Stomach (tissue), 19 donors: ENCODE measurements at places on chromosomes 11 and 22. TPM values are rescaled to one million over a fixed set of nuclear protein-coding genes. Genes with fewer than 3 reads are reported as not detected.

- H3K4me1 ChIP-seq: no peaks in the 10 kb centered on the region
- H3K27me3 ChIP-seq: no peaks in the 10 kb centered on the region
- H3K36me3 ChIP-seq: no peaks in the 10 kb centered on the region
- no peak for DNase-seq
- H3K27ac ChIP-seq: no peak overlapping the region
Observed at GRCh38 chr11:118082880-118083552, 3.7 kb downstream of the SMIM35 start.

DNA sequence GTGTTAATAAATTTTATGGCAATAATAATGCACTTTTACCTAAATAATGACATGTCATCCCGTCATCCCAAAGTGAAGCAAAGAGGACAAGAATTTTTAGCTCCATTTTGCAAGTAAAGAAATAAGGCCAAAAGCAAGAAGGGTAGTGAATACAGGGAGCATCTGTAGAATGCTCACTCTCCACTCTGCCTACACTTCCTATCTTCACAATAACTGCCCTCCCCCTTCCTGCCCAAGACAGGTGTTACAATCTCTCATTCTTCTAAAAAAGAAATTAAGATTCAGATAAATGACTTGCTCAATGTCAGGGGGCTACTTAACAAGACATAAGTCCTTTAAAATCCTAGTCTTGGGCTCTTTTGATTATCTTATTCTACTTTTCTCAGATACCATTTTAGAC is 8.9 kb downstream of the RDX start:
- peaks cover 9% of the 10 kb centered on the region for H3K4me1 ChIP-seq
- no peak overlapping the region for H3K27ac ChIP-seq
- DNase-seq: no peak
- no peaks in the 10 kb centered on the region for H3K36me3 ChIP-seq
- H3K27me3 ChIP-seq: no peaks in the 10 kb centered on the region

DNA sequence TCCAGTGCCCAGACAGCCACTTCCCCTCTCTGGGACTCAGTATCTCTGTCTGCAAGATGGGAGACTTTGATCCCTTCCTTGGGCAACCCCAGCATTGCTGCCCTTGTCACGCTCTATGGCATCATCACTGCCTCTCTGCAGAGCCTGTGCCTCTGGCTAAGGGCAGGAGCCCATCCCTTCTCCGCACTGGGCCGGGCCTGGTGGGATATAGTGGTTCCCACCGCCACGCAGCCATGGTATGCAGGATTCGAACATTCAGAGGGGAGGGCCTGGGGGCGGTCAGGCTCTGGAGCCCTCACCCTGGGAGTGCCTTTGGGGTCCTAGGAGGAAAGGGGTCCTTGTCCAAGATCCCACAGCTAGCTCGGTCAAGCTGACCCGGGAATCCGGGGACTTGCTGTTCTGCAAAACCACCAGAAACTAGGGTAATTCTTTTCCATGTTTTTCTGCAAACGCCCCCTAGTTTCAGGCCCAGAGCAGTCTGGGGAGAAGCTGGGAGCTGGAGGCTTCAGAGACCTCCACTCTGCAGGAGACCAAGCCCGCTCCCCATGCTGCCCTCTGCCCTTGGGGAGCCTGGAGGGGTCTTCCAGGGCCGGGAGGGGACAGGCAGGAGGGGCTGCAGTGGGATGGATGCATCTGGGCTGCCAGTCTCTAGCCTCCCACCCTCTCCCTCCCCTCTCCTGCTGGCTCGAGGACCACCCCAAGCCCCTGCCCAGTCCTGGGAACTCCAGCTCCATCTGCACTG is 24.4 kb upstream of the CBX7 start:
- H3K4me3 ChIP-seq: no peak overlapping the region
- no peaks in the 10 kb centered on the region for H3K27me3 ChIP-seq
- peak overlapping the region; percentile 78 for H3K27ac ChIP-seq
- H3K36me3 ChIP-seq: no peaks in the 10 kb centered on the region

- no peaks in the 10 kb centered on the region for H3K36me3 ChIP-seq
- no peak overlapping the region for H3K27ac ChIP-seq
- H3K27me3 ChIP-seq: no peaks in the 10 kb centered on the region
- no peak overlapping the region for H3K4me3 ChIP-seq
- no peaks in the 10 kb centered on the region for H3K4me1 ChIP-seq
Observed at GRCh38 chr11:29153078-29153477, 863.8 kb downstream of the KCNA4 start.

DNA sequence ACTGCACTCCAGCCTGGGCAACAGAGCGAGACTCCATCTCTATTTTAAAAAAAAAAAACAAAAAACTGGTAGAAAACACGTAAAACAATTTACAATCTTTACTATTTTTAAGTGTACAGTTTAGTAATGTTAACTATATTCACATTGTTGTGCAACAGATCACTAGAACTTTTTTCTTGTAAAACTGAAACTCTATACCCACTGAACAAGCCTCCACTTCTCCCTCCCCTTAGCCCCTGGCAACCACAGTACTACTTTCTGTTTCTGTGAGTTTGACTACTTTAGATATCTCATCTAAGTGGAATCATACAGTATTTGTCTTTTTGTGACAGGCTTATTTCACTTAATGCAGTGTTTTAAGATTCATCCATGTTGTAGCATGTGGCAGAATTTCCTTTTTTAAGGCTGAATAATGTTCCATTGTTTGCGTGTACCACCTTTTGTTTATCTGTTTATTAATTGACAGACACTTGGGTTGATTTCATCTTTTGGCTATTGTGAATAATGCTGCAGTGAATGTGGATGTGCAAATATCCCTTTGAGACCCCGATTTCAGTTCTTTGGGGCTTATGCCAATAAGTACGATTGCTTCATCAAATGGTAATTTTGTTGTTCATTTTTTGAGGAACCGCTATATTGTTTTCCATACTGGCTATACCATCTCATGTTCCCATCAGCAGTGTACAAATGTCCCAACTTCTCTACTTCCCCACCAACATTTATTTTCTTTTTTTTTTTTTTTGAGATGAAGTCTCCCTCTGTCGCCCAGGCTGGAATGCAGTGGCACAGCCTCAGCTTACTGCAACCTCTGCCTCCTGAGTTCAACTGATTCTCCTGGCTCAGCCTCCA is 11.0 kb downstream of the DDB2 start:
- no peak overlapping the region for H3K4me3 ChIP-seq
- peaks cover 1% of the 10 kb centered on the region for H3K4me1 ChIP-seq
- DNase-seq: no peak
- no peaks in the 10 kb centered on the region for H3K27me3 ChIP-seq
- H3K27ac ChIP-seq: no peak overlapping the region

- H3K27me3 ChIP-seq: no peaks in the 10 kb centered on the region
- no peak overlapping the region for H3K4me3 ChIP-seq
- H3K36me3 ChIP-seq: no peaks in the 10 kb centered on the region
- no peak overlapping the region for H3K27ac ChIP-seq
- peaks cover 34% of the 10 kb centered on the region for H3K4me1 ChIP-seq
Observed at GRCh38 chr11:102836290-102836875, 7.0 kb downstream of the MMP3 start.

GRCh38 chr22:39456522-39457197 is at the start of gene MGAT3:
MGAT3 (plus strand) TSS chr22:39457012; CDS start chr22:39487348, 30,336 bp downstream.
- H3K4me3 ChIP-seq: peak within 1 kb of the TSS; percentile 50
- peaks cover 37% of the 10 kb centered on the region for H3K4me1 ChIP-seq
- H3K27ac ChIP-seq: peak within 1 kb of the TSS; percentile 70
- H3K36me3 ChIP-seq: no peaks in the 10 kb centered on the region

GRCh38 chr11:23143022-23143421 is 282.7 kb upstream of the CCDC179 start:
- no peak overlapping the region for H3K27ac ChIP-seq
- no peaks in the 10 kb centered on the region for H3K4me1 ChIP-seq
- H3K36me3 ChIP-seq: no peaks in the 10 kb centered on the region
- no peak overlapping the region for H3K4me3 ChIP-seq
- H3K27me3 ChIP-seq: no peaks in the 10 kb centered on the region

DNA sequence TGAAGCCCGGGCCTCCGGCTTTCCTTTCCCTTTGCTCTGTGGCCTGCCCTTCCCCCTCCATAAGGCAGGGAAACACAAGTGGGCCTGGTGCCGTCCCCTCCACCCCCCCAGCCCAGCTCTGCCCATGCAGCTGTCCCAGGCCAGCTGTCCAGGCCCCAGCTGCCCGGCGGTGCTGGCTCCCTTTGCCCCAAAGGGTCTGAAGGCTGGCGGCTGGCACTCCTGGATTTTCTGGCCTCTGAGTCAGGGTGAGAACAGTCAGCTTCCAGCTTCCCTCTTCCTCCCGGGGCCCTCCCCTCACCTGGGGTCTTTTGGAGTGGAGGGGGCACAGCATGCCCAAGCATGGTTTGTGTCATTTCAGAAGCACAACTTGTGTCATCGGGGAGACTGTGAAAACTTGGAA is 27.8 kb downstream of the CD82 start:
- peak overlapping the region; percentile 69 for H3K27ac ChIP-seq
- DNase-seq: peak; percentile 54
- H3K4me3 ChIP-seq: no peak overlapping the region

DNA sequence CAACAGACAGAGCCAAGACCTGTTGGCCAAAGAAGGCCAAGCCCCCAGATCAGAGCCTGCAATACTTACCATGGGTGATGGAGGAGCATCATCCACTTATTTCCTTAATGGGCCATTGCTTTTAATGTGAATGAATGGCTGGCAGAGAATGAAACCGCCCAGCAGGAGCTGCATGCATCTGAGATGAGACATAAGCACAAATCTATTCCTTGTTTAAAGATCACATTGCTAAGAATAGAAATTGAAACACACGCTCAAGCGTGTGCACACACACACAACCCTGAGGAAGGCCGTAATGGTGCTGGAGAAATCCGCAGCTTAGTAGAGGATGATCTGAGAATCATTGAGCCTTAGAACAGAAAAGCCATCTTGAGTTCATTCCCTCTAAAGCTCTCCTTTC is 5.3 kb upstream of the RRAS2 start:
- no peak overlapping the region for H3K27ac ChIP-seq
- DNase-seq: no peak
- no peaks in the 10 kb centered on the region for H3K36me3 ChIP-seq
- H3K4me1 ChIP-seq: no peaks in the 10 kb centered on the region
- H3K27me3 ChIP-seq: no peaks in the 10 kb centered on the region

DNA sequence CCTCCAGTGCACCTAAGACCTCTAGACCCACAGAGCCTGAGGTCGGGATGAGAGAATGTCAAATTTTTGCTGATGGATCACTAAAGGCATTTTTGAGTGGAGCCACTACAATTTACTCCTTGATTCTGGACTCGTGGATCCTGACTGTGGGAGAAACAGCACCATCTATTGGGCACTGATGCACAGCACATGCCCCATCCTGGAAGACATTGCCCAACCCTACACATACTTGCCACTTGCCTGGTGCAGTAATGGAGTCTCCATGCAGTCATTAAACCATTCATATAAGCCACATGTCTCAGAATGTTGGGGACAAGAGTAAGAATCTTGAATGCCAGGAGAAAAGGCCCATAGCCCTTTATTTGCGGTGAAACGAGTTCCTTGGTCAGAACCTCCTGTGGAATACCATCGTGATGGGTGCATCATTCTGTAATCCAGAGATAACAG is 103.9 kb downstream of the GGTLC2 start:
- no peak overlapping the region for H3K4me3 ChIP-seq
- H3K27ac ChIP-seq: no peak overlapping the region
- H3K27me3 ChIP-seq: peaks cover 31% of the 10 kb centered on the region
- H3K4me1 ChIP-seq: no peaks in the 10 kb centered on the region
- H3K36me3 ChIP-seq: no peaks in the 10 kb centered on the region
- peak; percentile 65 for DNase-seq

GRCh38 chr11:35158701-35159510 is 19.9 kb downstream of the CD44 start:
- no peak for DNase-seq
- no peak overlapping the region for H3K4me3 ChIP-seq
- peak overlapping the region; percentile 85 for H3K27ac ChIP-seq

DNA sequence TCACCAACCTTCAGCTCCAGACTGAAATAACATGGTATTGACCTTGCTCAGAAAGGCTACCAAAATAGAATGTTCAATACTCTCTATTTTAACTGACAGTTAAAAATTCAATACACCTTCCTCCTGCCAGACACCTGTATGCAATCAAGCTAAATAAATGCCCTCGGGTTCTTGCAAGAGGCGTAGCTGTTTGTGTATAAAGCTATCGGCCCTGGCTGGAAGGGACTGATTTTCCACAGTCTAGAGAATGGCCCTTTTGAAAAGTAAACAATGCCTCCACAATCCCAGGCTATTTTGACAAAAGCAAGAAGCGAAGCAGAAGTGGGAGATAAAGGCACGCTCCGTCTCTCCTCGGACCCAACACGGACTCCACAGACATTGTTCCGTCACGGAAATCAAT is 791.2 kb downstream of the BRD1 start:
- H3K27me3 ChIP-seq: no peaks in the 10 kb centered on the region
- no peak overlapping the region for H3K4me3 ChIP-seq
- no peak for DNase-seq
- no peaks in the 10 kb centered on the region for H3K36me3 ChIP-seq

DNA sequence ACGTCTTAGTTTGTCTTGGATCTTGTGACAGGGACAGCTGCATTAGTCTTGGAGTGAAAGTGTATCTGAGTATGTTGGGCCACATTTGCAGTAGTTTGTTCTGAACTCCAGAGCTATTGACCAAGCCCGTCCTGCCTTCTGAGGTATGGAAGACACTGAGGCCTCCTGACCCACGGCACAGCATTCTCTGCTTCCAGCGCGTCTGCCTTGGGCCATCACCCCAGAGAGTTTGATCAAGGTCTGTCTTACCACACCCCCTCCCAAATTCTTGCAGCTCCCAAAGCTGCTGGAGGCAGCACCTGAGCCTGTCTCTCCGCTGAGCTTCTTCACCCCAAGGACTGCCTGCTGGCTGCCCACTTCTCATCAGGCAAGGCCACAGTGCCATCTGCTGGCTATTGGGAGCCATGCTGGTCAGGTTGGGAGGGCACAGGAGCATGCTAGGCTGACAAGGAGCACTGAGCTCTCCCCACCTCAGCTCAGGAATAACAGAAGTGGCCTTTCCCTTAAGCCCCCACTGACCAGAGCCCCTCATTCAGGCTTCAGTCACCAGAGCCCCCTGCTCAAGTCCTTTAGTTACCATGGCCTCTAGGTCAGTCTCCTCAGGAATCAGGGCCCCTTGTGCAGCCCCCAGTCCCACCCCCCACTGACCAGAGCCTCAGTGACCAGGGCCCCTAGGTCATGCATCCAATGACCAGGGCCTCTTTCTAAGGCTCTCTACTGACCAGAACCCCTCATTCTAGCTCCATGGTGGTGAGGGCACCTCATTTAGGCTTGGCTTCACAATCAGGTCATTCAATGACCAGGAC is 27.2 kb upstream of the SMPD1 start:
- H3K4me3 ChIP-seq: no peak overlapping the region
- no peaks in the 10 kb centered on the region for H3K36me3 ChIP-seq
- no peaks in the 10 kb centered on the region for H3K27me3 ChIP-seq
- peaks cover 31% of the 10 kb centered on the region for H3K4me1 ChIP-seq
- H3K27ac ChIP-seq: no peak overlapping the region
- peak; percentile 93 for DNase-seq

GRCh38 chr11:98587884-98588283 is 432.9 kb upstream of the CNTN5 start:
- no peaks in the 10 kb centered on the region for H3K27me3 ChIP-seq
- H3K4me3 ChIP-seq: no peak overlapping the region
- no peak overlapping the region for H3K27ac ChIP-seq
- H3K36me3 ChIP-seq: no peaks in the 10 kb centered on the region

Gene THOC5
- 35.8 TPM for total RNA-seq

Gene BTG4
- not detected for total RNA-seq

Gene CRYBB2
- total RNA-seq: not detected

Gene BLID
- not detected for total RNA-seq

Gene FGF3
- not detected for total RNA-seq

Gene USP47
- total RNA-seq: 200 TPM

Gene WT1
- total RNA-seq: not detected
